ENCODE measurements at places on chromosomes 4 and X.

DNA sequence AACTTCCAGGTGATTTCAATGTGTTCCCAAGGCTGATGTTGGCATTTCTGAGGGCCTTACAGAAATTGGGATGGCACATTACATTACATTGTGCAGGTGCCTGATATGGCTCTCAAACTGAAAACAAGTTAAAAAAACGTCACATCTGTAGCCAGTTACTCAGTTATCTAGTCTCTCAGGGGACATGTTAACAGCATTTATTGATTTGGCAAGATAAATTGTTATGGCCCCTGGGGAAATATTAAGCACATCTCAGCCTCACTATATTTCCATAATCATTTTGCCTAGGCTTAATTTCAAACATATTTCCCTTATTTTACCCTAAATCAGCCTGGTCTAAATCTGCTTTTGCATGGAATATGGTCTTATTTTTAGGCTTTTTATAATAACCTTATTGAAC is 290.0 kb downstream of the IL15 start:
- DNase-seq = no peak

GRCh38 chrX:16215660-16216059 is 48.4 kb downstream of the MAGEB17 start:
- no peak for DNase-seq

- DNase-seq = no peak
These were observed 672.2 kb downstream of the TRAM1L1 start for GRCh38 chr4:116413222-116413621.

GRCh38 chr4:6221851-6222760 is 21.8 kb upstream of the JAKMIP1 start:
- no peak for DNase-seq
